Placental pericyte (primary cell): ENCODE measurements at places on chromosomes 5 and 9. TPM values are rescaled to one million over a fixed set of nuclear protein-coding genes. Genes with fewer than 3 reads are reported as not detected.

The IFNW1 gene
- total RNA-seq, result not detected in 2 replicates

The TAF11L9 gene
- total RNA-seq, result not detected in 2 replicates

The ZNF883 gene
- under 0.01 and 0.22 TPM in 2 replicates for total RNA-seq

The ZNF300 gene
- total RNA-seq, result 4.4 and 5.9 TPM in 2 replicates

The FBLL1 gene
- total RNA-seq, result 0.29 and 0.66 TPM in 2 replicates

The SPATA31A3 gene
- total RNA-seq, result not detected in 2 replicates
